Stromal cell of bone marrow (primary cell): ENCODE measurements at places on chromosomes 12 and 14.
A peak's percentile ranks its signal among the peaks of the same experiment; 100 is the strongest.

DNA sequence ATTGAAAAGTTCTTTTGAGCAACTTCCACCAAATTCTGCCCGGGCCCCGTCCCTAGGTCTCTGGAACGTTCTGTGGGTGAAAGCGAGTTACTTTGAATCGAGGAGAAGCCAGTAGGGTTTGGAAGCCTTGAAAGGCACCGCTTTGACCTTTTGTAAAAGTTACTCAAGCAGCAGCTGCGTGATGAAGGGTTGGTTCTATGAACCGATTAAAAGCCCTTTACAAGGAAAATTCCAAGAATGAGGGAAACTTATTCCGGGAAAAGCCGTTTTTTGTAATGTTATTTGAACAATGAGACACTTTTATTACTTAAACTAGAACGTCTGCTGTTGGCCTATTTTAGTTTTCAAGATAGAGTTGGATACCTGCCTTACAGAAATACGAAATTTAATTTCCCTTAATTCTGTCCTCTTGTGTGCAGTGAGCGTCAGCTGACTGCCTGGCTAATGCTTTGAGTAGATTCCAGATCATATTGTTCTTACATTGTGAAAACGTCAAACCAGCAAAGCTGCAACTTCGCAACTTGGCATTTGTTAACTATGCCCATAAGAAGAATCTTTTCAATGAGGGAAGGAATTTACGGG lies 906 bp downstream of the LARP4 start:
- no peak for DNase-seq

DNA sequence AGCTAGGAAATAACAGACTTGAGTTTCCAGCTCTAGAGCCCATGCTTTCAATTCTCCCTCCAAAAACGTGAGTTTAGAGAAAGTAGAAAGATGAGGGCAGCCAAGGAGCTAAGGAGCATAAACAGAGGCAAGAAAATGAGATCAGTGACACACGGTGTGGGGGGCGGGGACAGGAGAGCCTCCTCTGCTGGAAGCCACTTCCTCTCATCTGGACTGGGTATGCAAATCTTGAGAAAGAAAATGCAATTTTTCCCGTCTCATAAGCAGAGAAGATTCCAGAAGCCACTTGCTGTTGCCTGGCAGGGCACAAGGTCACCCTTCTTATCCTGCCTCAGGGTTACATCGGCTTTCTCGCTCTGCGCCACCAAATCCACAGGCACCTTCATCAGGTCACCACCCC lies 6.0 kb downstream of the OR10P1 start:
- no peak for DNase-seq

DNA sequence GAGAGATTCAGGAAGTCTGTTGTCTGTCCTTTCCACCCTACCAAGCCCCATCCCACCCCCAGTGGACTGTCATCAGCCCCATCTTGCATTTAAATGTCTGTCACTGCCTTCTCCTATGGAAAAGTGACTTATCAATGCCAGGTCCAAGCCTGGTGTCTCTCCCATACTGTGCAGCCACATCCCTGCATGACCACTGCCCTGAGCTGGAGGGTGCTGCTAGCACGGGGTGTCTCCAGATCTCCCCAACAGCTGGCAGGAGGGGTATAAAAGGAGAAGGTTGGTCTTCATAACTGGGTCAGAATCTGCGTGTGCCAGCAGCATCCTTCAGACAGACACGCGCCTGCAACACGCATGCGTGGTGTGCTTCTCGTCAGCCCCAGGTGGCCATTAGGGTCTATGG lies 154.4 kb upstream of the HIF1A start:
- no peak for DNase-seq

DNA sequence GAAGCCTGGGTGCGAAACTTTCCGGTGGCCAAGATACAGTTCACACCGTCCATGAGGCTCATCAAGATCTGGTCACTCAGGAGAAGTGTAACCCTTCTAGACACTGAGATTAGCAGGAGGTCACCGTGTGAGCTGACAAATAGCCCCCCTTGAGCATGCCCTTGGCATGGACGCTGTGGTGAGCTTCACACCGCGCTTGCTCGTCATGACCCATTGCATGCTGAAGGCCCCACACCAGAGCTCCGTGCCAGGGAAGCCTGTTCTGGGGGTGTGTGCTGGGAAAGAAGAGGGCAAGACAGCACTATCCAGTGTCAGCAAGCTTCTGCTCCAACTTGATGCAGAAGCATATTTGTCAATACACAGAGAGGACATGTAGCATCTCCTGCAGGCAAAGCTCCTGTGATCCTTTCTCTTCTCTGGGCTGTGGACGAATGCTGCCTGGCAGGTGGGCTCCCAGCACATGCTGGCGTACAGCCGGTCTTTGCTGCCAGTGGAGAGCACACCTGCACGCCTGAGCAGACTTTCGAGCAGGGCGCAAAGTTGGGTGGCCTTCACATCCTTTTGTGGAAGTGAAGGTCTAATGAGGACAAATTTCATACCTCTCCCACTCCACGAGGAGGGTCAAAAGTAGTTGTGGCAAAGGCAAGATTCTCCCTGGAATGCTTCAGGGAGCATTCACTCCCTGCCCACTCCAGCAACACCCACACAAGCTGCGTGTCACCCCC lies 126.9 kb upstream of the FKBP4 start:
- DNase-seq, result no peak

- no peak for DNase-seq
Observed at GRCh38 chr14:52267501-52268278, at the start of gene PTGDR. TSS of gene PTGDR (plus strand) at chr14:52267698. CDS start at chr14:52267815, 117 bp downstream.

DNA sequence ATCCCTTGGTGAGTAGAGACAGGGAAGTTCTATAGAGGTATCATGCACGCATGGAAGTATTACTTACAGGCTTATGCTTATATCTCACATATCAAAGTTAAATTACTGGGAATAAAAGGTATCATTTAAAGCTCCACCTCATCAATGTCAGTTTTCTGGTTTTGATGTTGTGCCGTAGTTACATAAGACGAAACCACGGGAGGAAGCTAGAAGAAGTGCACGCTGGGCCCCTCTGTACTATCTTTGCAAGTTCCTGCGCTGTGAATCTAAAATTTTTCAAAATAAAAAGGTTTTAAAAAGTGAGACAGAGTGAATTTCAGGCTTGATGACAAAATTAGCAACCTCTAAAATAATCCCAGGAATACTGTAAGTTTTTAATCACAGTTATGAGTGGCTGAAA lies 198.1 kb downstream of the ANO2 start:
- no peak for DNase-seq

- DNase-seq, result no peak
Observed at GRCh38 chr12:51867371-51867770, 18.9 kb upstream of the FIGNL2 start.

DNA sequence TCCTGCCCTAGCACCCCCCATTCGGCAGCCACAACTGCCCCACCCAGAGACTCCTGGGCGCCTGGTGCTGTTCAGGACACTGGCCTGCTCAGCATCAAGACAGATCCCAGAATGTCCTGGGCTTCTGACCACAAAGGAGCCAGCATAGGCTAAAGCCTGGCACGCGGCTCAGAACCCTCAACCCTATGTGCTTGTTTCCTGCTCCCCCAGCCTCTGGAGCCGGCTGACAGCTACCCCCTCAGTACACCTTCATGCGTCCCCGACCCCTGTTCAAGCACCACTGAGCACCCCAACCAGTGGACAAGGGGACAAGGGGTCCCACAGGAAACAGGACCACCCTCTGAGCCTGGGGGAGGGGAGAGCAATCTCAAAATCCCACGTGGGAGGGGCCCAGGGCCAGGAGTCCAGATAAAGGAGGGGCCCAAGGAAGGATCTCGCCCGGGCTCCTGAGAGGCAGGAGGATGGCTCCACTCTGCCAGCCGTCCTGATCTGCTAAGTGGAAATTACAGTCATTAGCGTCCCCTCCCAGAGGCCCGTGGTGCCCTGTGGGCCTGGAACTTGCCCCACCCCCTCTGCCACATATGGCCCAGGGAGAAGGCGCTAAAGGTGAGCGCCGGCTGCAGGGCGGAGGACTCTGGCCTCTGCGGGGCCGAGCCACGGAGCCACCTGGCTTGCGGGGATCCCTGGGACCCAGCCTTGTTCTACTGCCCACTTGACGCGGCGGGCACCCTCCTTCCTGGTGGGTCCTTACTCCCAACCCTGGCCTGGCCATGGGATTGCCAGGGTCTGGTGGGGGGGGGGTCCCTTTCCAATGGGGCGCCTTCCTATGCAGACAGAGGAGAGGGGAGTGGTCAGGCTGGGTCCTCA lies 27.2 kb upstream of the GPR132 start:
- DNase-seq, result no peak

GRCh38 chr12:95397571-95397970 lies 76.4 kb upstream of the METAP2 start:
- DNase-seq, result no peak

GRCh38 chr12:6494258-6494743 lies 399 bp downstream of the NCAPD2 start:
- no peak for DNase-seq

DNA sequence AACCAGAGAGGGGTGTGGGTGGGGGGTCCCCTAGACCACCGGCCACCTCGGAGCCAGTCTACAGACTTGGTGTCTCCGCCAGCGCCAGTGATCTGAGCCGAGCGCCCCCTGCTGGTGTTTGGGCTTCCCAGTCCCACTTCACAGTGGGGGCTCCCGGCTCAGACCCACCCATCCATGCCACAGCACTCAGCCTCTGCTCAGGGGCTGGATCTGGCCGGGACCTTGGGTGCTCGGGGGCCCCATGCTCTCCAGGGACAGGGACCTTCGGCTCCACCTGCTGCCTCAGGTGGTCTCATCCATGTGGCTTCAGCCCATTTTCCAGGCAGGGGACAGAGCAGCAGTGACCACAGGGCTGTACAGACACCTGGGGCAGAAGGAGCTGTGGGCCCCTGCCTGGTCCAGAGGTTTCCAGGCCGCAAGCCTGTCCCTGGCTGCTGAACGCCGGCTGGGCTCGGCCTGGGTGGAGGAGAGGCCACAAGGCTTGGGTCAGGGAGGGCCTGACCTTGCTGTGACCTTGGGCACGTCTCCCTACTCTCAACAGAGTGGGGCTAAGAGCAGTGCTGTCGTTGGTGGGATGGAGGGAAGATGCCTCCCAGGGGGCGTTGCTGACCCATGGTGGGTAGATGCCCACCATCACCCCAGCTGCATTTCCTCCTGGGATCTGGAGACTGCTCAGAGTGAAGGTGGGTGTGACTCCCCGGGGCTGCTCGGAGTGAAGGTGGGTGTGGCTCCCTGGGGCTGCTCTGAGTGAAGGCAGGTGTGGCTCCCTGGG lies 86.3 kb downstream of the KIF26A start:
- no peak for DNase-seq

- DNase-seq, result no peak
Observed at GRCh38 chr12:54033980-54034784, 1.3 kb downstream of the HOXC5 start.

DNA sequence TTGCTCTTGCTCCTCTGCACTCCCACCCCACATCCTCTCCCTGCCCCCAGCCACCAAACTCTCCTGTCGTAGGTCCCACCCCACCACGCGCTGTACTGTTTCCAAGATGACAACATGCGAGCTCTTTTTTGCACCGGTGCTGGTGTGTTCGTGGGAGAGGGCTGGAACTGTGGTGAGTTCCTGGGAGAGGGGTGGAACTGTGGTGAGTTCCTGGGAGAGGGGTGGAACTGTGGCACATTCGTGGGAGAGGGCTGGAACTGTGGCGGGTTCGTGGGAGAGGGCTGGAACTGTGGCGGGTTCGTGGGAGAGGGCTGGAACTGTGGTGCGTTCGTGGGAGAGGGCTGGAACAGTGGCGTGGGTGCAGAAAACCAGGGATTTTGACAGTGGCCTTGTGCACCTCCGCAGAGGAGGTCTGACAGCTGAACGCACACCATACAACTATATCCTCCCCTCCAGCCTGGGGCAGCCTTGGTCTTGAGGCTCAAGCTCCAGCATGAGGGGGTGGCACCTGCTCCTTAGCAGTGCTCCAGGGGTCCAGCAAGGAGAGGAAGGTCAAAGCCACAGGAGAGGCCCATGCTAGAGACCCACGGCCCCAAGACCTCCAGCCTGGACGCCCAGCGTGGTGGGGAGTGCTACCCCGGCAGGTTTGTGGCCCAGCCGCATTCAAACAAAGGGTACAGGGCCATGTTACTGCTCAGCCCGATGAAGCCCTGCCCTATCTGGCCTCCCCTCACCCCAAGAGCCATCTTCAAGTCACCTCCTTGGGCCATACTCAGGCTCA lies 50.1 kb downstream of the ACTN1 start:
- no peak for DNase-seq

DNA sequence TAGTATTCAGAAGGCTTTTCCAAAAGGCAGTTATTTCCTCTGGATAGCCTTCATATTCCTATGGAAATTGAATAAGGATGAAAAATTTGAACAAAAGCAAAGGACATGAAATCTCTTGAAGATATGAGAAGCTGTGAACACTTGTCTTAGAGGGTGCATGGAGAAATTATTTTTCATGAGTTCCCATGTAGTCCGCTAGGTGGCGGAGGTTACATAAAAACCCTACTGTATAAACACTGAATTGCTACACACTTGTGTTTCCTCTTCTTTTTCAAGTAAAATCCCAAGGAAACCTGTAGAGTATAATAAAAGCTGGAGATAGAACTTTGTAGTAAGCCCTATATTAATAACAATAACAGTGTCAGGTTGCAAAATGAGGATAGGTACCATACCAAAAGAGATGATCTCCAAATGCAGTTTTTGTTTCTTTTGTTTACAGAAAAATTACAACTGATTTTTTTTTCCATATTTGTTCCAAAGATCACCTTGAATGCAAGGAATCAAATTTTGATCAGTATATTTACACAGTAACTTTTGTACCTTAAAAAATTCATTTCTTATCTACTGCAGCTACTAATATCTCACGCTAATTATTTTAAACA lies 37.8 kb upstream of the OR4E1 start:
- peak; percentile 7 for DNase-seq

DNA sequence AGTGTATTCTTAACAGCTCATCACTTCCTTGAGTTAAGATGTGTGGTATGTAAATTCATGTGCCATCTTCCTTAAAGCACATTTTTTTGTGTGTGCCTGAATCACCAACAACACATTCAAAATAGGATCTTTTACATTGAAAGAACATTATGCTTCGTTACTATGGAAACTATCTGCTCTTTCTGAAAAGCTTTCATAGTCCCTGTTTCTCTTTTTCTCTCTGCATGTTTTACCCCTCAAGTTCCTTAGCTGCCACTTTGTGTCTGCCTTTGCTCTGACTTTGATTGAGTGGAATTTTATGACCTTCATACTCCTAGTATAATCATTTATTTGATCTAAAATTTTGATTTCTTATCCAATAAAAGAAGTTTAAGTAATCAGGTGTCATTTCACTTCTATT lies 880.3 kb upstream of the FOXG1 start:
- DNase-seq, result no peak

DNA sequence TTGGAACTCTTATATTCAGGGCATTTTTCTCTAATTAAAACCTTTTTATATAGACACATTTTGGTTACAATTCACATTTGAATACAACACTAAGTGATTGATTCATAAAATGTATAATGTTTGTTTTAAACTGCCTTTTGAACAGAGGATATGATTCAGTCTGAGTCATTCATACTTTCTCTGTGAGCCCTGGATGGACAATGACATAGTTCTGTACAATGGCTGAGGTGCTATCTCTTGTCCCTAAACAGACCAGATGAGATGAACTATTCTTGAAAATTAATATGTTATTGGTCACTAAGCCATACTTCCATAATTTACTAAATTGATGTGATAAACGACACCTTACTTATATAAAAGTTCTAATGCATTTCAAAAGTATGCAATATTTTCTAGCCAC lies 199.7 kb upstream of the ATXN7L3B start:
- DNase-seq, result peak; percentile 29
